ENCODE measurements at places on chromosomes 12 and 14.

DNA sequence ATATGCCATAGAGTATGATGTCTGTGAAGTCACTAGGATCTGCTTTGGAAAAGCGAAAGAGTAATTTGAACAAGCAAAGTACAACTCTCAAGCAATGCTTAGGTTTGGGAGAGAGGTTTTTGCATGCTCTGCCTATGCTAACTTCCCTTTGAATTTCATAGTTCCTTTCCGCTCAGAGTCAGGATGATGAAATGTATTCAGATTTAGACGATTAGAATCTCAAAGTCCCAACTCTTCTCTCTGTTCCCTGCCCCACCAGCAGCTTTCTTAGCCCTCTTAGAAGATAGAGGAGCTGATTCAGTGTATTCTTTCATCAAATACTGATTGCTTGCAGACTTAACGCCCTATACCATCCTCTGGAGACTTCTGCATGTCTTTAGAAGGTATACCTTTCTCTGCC lies 11.5 kb downstream of the RAB5B start:
- no peak for DNase-seq

GRCh38 chr12:29088611-29089219 lies 60.4 kb upstream of the FAR2 start:
- DNase-seq: no peak

GRCh38 chr12:64413884-64414283 lies 9.7 kb downstream of the XPOT start:
- no peak for DNase-seq

DNA sequence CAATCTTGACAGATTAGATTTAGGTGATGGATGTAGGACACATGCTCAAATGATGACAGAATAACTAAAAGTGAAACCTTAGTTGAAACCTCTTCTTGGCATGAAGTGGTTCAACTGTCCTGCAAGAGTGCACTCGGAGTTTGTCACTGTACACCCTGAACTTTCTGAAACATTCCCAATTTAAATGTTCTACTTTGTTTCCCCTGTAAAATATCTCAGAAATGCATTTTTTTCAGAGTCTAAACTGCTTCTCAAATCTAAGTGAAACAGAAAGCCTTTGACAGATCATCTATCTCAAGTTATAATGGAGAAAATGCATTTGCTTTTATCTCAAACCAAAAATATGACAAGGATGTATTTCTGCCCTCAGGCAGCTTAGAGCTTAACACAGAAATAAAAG lies 66.0 kb downstream of the BHLHE41 start:
- DNase-seq: no peak

- DNase-seq: no peak
These were observed 174.8 kb upstream of the DCN start for GRCh38 chr12:91357381-91357780.
